ENCODE measurements at places on chromosomes 16 and 17.

- DNase-seq = no peak
These were observed 148.6 kb downstream of the CLEC16A start for GRCh38 chr16:11092788-11093571.

DNA sequence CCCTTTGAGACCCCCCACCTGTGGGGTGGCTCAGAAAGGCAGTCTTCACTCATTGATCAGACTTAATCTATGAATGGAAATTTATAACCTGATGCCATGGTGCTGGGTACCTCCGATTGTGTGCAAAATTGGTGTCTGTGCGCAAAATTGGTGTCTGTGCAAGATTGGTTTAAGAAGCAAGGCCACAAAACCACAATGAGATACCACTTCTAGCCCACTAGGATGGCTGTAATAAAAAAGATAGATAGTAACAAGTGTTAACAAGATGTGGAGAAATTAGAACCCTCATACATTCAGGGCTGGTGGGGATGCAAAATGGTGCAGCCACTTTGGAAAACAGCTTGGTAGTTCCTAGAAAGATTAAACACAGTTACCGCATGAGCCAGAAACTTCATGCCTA is 13.9 kb upstream of the CSNK2A2 start:
- DNase-seq = no peak

- DNase-seq = no peak
These were observed 7.8 kb downstream of the SUPT4H1 start for GRCh38 chr17:58344047-58344790.

DNA sequence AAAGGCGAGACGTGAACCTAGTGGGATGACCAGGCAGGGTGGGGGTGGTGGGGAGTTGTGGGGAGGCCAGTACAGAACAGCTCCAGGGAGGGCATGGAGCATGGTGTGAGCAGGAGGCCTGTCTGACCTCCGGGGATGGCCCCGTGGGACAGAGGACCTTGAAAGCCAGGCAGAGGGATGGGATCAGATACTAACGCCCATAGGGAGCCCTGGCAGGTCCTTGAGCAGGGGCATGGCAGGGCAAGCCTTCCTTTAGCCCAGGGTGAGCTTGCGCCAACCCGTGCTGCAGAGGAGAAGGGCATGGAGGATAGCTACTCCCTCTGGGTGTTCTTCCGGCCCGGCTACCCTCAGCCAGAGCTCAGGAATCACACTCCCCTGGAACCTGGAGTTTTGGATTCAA is 35.3 kb downstream of the TMEM235 start:
- no peak for DNase-seq

DNA sequence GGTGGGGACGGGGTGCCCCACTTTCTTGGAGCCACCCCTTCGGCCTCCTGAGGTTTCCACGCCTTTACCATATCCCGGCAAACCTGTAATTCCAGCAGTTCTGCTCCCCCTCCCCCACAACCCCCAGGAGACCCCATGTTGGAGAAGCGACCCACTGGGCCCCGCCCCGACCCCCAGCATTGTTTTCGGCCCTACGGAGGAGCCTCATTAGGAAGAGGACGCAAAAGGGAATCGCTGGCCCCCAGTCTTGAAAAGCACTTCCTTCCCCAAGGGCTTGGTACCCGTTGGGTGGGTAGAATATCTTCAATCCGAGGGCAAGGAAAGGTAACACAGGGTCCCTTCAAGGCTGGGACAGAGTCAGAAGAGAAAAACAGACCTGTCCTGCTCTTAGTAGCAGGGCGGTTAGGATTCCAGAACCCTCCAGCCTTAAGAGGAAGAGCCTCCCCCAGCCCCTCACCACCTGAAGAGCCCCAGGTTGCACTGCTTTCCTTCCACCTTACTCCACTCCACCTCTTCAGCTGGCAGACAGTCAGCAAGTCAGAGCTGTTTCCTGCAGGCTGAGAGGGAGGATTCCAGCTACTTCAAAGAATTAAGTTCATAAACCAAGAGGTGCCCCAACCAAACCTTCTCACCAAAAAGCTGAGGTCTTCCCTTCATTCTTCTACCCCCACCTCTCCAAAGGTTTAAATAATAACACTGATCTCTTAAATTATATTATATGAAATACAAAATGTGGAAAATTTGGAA is 803 bp upstream of the TLCD2 start:
- DNase-seq = no peak

- DNase-seq = no peak
These were observed 102.1 kb downstream of the CLEC16A start for GRCh38 chr16:11046382-11046931.

GRCh38 chr17:60128171-60128859 is 21.5 kb upstream of the CA4 start:
- no peak for DNase-seq

- DNase-seq = no peak
These were observed 896.2 kb downstream of the CDH11 start for GRCh38 chr16:64225696-64226095.

- DNase-seq = no peak
These were observed 1.9 kb downstream of the PRKCB start for GRCh38 chr16:23837553-23838308.

DNA sequence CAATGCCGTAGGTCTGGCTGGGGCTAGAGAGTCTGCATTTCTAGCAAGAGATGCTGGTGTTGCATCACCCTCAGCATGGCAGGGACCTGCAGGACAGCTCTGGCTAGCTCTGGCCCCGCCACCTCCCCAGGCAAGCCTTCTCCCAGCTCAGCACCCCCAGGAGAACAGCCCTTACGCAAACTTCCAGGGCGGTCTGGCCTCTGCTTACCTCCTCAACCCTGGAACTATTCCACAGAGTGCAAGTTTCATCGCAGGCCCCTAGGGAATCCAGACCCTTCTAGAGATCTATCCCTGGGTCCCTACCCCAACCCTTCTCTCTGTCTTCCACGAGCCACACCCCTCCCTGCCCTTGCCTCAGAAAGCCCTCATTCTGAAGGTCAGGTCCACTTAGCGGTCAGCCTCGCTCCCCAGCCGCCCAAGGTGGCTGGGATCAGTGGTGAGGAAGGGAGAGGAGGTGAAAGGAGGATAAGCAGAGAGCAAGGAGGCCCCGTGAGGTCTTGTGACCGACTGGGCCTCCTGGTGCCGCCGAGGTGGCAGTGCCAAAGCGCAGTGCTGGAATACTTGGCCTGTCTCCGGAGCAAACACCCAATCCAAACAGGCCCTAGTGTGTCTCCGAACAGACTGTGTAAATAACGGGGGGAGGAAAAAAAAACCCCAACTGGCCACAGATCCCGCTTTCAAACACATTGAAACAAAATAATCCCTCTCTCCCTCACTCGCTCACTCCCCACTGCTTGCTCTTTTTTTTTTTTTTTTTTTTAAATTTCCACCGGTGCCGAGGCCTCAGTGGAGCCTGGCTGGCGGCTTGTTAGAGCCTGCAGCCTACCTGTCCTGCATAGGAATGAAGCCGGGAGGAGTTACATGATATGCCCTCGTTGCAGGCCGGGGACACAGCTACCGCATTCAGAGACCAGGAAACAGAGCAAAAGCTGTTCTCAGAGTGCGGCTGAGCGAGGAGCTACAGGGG is 380.9 kb downstream of the SOX9 start:
- no peak for DNase-seq

GRCh38 chr17:33038740-33039139 is 47.1 kb downstream of the SPACA3 start:
- no peak for DNase-seq

DNA sequence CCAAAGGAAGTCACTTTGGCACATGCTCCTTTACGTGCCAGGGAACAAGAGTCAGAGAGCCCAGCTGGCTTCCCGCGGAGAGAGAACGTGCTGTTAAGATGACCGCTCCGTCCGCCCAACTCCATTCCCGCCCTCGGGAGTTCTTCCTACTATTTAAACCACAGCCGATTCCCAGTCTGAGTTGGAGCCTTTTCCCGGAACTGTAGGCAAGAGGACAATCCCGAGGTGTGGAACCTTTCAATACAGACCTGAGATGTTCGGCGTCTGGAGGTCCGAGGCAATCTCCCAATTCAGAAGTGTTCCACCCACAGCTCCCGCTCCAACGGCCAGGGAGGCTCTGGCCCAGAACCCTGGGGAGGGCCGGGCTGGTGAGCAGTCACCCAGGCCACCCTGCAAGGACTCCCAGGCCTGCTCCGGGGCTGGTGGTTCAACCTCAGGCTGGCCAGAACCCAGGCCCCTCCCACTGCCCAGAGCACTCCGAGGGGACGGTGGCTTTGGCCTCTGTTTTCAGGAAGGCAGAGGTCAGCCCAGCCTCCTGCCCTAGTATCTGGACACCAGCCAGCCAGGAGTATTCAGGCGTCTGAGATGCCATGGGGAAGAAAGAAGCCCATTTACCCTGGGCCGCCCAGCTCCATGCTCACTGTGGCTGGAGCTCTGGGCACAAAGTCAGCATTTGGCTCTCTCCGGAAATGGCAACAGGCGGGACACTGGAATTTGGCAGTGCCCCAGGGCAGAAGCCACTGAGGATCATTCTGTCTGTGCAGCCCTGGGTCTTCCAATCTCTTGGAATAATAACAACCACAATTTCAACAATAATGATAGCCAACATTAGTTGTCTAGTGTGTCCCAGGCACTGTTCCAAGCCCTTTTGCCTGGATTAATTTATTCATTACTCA is 21.4 kb downstream of the EMP2 start:
- no peak for DNase-seq

DNA sequence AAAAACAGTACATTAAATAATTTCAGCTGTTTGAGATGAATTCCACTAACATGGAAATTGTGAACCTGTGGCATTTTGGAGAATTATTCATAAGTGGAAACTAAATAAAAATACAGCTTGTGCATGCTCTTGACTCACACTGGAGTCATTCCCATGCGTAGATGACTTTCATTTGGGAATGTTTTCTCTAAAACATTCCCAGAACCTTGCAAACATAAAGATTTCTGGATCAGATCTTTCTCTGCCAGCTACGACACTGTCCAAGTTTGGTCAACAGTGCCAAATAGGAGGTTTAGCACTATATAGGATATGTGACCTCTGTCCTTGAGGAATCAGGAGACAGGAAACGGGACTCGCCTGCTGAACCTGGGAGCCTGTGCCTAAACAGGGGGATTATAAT is 400.9 kb downstream of the SLC39A11 start:
- no peak for DNase-seq

DNA sequence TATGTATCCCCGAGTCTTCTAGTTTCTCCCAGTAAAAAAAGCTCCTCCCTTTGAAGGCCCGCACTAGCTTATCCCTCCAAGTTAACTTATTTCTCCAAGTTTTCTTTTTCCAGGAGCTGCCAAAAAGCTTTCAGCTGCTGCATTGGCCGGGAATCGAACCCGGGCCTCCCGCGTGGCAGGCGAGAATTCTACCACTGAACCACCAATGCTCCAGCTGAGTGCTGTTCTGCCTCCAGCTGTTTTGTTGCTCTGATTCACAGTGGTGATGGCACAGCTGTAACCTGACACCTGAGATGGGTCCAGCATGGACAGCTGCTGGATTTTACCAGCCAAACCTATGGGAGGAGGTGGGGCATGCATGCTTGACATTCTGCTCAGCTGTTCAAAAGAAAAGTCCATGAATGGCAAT is 22.1 kb downstream of the VAC14 start:
- DNase-seq = no peak

GRCh38 chr17:40070709-40071312 is 8.0 kb downstream of the THRA start:
- no peak for DNase-seq

- DNase-seq = peak; percentile 55
These were observed 9.1 kb upstream of the ARL5C start for GRCh38 chr17:39174920-39175694.

DNA sequence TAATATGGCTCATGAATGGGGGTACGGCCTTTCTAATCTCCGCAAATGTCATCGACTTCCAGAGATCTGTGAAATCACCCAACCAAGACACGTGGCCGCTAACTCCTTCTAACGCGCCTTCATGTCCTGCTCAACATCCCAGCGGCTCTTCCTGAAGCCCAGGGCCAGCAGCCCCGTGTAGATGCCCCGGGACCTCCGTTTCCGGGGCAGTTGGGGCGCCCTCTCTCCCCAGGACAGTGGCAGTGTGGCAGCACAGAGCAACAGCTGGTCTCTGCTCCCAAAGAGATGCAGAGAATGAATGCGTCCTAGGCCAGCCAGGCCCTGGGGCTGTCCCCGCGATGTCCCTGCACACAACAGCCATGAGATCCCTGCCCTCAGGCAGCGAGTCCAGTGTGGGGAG is 153.5 kb downstream of the RBFOX3 start:
- no peak for DNase-seq

DNA sequence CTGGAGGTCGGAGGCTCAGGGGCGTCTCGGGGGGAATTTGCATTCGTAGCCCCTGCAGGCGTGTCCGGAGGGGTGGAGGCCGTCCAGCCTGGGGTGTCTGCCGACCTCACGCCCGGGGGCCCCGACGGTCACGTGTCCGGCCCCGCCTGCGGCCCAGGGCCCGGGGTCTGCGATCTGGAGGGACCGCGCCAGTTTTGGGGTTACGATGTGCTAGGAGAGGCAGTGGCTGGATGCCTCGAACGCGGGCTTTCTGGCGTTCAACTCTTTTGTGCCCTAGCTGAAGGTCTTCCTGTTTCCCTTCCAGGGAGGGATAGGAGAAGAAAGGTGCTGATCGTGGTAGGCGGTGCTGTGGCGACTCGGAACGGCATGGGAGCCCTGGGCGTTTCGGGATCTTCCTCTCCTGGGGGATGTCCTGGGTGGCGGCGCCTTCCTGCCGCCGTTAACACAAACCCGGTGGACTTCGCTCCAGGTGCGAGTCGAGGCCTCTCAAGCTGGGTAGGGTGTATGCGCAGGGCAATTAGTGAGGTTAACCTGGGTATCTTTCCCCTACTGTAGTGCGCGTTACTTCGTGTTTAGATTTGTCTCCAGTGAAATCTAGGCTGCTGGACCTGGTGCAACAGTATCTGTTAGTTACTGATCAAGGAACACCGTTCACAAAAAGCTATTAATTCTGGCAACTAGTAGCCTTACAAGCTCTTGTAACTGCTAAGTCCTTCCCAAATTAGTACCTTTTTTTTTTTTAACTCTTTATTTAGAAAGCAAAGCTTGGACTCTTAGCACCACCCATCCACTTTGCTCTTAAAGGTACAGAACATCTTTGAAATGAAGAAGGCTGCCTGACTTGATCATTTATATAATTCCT is 1.3 kb downstream of the AKAP1 start:
- DNase-seq = no peak

GRCh38 chr17:2435862-2436261 is 35.0 kb upstream of the MNT start:
- no peak for DNase-seq
